ENCODE measurements at places on chromosomes 12 and 14. TPM values are rescaled to one million over a fixed set of nuclear protein-coding genes. Genes with fewer than 3 reads are reported as not detected.

- H3K27ac ChIP-seq = no peak overlapping the region
- no peaks in the 10 kb centered on the region for H3K36me3 ChIP-seq
- no peak overlapping the region for H3K4me3 ChIP-seq
- no peak for DNase-seq
- H3K27me3 ChIP-seq = no peaks in the 10 kb centered on the region
These were observed 638.3 kb upstream of the TBX3 start for GRCh38 chr12:115322275-115322674.

GRCh38 chr12:27937768-27938167 lies 34.8 kb downstream of the PTHLH start:
- no peaks in the 10 kb centered on the region for H3K36me3 ChIP-seq
- H3K4me3 ChIP-seq = no peak overlapping the region
- no peaks in the 10 kb centered on the region for H3K4me1 ChIP-seq
- H3K27ac ChIP-seq = no peak overlapping the region

- DNase-seq = no peak
- H3K4me1 ChIP-seq = no peaks in the 10 kb centered on the region
- peaks cover 33% of the 10 kb centered on the region for H3K27me3 ChIP-seq
- no peaks in the 10 kb centered on the region for H3K36me3 ChIP-seq
- no peak overlapping the region for H3K27ac ChIP-seq
- H3K4me3 ChIP-seq = no peak overlapping the region
These were observed 1.1 kb upstream of the AQP5 start for GRCh38 chr12:49960474-49961110.

DNA sequence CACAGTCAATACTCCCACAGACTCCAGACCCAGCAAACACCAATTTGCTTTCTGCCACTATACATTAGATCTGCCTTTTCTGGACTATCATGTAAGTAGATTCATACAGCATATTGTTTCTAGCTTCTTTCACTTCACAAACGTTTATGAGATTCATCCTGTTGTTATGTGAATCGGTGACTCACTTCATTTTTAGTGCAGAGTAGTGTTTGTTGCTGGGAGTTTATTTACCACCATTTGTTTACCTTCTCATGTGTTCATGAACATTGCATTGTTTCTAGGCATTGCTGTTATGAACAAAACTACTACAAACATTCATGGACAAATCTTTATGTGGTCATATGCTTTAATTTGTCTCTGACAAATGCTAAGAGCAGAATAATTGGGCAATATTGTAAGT lies 807.8 kb upstream of the TMEM132C start:
- H3K27me3 ChIP-seq = peaks cover 20% of the 10 kb centered on the region
- no peaks in the 10 kb centered on the region for H3K36me3 ChIP-seq
- DNase-seq = no peak
- H3K27ac ChIP-seq = no peak overlapping the region
- no peak overlapping the region for H3K4me3 ChIP-seq
- no peaks in the 10 kb centered on the region for H3K4me1 ChIP-seq

- H3K4me3 ChIP-seq = no peak overlapping the region
- H3K4me1 ChIP-seq = peaks cover 11% of the 10 kb centered on the region
- H3K27me3 ChIP-seq = no peaks in the 10 kb centered on the region
- peak; percentile 46 for DNase-seq
These were observed 65.3 kb downstream of the FOXN3 start for GRCh38 chr14:89351516-89352404.

DNA sequence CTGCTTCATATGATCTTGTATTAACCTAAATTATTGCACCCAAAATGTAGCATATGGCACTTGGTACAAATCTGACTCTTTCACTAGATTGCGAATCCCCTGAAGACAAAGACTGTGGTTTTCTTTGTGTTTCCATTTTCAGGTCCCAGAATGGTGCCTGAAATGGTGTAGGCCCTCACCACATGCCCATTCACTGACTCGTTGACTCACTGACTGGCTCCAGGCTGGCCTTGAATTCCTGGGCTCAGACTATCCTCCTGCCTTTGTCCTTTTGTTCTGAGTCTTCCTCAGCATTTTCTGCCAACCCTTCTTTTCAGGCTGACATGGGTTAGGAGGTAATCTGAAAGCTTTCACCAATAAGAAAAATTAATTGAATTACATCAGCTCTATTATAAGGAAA lies 368.7 kb upstream of the GARIN6 start:
- H3K4me1 ChIP-seq = no peaks in the 10 kb centered on the region
- no peaks in the 10 kb centered on the region for H3K27me3 ChIP-seq
- H3K36me3 ChIP-seq = no peaks in the 10 kb centered on the region
- no peak for DNase-seq
- no peak overlapping the region for H3K27ac ChIP-seq
- H3K4me3 ChIP-seq = no peak overlapping the region

DNA sequence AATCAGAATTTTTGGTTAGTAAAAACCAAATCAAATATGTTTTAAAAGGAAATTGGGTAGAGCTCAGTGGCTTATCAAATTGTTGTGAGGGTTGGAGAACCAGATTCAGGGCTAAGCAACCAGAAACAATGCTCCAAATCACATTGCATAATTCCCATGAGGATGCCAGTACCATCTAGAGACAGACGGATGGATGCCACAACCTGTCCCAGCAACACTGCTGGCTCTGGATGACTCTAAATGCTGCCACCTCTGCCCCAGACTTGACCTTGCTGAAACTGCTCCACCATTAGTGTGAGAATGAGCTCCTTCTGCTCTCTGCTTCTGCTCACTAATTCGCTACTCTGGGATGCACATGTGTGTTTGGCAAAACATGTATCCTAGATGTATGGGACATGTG lies 43.9 kb downstream of the FRS2 start:
- no peak overlapping the region for H3K4me3 ChIP-seq
- DNase-seq = no peak
- no peaks in the 10 kb centered on the region for H3K27me3 ChIP-seq
- H3K36me3 ChIP-seq = no peaks in the 10 kb centered on the region

- no peaks in the 10 kb centered on the region for H3K36me3 ChIP-seq
- no peak overlapping the region for H3K27ac ChIP-seq
- no peaks in the 10 kb centered on the region for H3K4me1 ChIP-seq
- H3K27me3 ChIP-seq = no peaks in the 10 kb centered on the region
- no peak overlapping the region for H3K4me3 ChIP-seq
- DNase-seq = no peak
These were observed 333.7 kb downstream of the EGLN3 start for GRCh38 chr14:33617154-33617553.

DNA sequence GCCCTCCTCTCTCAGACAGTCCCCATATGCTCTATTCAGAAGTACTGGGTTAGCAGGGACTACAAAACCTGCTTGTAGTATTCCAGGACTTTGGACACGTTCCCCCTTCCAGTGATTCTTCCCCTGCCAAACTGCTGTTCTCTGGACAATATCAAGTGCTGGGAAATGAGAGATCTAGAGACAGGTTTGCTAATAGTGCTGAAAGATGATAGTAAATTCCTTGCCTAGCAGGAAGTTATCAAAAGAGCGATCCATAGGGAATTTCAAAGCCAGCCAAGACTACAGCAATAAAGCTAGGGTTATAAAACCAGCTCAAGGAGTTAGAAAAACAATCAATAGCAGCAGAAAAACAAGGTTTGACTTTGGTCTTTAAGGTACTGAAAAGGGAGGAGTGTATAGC lies 15.2 kb downstream of the SLC7A8 start:
- no peak overlapping the region for H3K4me3 ChIP-seq
- H3K4me1 ChIP-seq = peaks cover 5% of the 10 kb centered on the region
- H3K36me3 ChIP-seq = peaks cover 46% of the 10 kb centered on the region

DNA sequence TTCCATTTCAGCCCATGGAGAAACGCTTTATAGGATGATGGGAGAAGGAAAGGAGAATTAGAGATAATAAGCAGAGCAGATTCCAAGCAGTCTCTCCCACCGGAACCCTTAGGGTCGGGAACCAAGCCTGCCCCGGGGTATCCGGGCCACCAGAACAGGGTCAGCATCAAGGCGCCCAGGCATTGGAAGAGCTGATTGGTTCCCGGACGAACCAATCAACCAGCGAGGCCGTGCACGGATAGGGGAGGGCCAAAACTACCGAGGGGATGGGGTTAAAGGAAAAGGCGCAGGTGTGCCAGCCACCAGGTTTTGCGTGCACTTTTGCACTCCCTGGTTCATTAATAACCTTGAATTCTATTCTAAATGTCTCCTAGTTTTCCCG lies 1.7 kb downstream of the PPM1H start:
- no peaks in the 10 kb centered on the region for H3K36me3 ChIP-seq
- no peaks in the 10 kb centered on the region for H3K27me3 ChIP-seq
- peaks cover 5% of the 10 kb centered on the region for H3K4me1 ChIP-seq
- DNase-seq = no peak

GRCh38 chr14:53306911-53307310 lies 153.8 kb upstream of the DDHD1 start:
- H3K4me3 ChIP-seq = no peak overlapping the region
- no peak for DNase-seq
- no peak overlapping the region for H3K27ac ChIP-seq
- H3K4me1 ChIP-seq = no peaks in the 10 kb centered on the region

DNA sequence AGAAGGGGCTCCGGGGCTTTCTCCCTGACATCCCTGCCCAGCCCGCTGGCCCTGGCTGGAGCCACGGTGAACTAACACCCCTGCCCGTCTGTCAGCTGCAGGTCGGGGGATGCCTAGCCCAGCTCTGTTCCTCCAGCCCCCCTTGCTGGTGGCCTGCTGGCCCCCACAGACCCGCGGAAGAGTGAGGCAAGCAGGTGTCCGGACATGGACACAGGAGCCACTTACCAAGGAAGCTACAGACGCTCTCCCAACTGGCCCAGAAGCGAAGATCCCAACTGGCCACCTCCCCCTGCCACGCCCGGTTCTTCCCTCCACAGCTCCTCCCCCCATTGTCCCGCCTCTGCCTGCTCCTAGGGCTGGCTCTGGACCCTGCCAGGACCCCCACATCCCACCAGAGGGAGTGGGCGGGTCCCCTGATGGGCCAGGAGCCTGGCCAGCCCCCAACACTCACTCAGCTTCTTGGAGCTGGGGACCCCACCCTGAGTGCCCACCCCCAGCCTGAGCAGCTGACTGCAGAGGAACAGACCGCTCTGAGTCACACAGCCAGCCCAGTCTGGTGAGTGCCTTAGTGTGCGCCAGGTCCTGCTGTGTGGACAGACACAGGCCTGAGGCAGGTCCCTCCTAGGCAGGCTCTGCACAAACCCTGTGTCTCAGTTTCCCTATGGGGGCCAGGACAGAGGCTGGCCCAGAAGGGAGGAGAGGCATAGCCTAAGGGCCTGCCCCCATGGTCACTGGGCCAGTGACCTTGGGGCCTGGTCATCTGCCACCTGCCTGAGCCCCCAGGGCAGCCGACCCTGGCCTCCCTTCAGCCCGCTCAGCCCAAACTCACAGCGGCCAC lies 7.7 kb downstream of the AHNAK2 start:
- H3K27ac ChIP-seq = no peak overlapping the region
- peaks cover 35% of the 10 kb centered on the region for H3K27me3 ChIP-seq
- H3K4me1 ChIP-seq = peaks cover 5% of the 10 kb centered on the region
- no peak for DNase-seq

DNA sequence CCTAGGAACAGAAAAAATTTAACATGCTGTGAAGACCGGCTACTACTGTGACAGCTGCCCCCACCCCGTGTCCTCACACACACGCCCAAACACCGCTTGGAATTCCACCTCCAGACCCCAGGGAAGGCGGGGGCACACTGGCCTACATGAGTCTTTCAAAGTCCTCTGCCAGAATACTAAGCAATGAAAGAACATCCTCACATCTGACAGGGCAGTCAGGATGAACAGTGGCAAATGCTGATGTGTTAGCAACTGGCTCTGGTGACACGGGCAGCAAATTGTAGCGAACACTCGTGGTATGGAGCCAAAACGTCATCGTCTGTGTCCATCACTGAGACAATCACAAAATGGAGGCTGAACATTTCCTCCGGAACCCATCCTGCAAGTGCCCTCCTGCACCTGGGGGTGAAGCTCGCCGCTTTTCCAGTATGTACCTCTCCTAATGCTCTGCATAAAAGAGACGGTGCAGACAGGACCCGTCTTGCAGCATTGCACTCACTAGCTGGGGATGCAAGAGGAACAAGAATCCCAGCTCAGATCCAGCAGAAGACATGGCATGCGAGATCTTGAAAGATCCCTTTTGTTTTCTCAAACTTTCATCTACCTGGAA lies 94.8 kb downstream of the BCL11B start:
- DNase-seq = no peak
- H3K4me3 ChIP-seq = no peak overlapping the region
- H3K4me1 ChIP-seq = no peaks in the 10 kb centered on the region
- H3K36me3 ChIP-seq = peaks cover 9% of the 10 kb centered on the region
- H3K27ac ChIP-seq = no peak overlapping the region

DNA sequence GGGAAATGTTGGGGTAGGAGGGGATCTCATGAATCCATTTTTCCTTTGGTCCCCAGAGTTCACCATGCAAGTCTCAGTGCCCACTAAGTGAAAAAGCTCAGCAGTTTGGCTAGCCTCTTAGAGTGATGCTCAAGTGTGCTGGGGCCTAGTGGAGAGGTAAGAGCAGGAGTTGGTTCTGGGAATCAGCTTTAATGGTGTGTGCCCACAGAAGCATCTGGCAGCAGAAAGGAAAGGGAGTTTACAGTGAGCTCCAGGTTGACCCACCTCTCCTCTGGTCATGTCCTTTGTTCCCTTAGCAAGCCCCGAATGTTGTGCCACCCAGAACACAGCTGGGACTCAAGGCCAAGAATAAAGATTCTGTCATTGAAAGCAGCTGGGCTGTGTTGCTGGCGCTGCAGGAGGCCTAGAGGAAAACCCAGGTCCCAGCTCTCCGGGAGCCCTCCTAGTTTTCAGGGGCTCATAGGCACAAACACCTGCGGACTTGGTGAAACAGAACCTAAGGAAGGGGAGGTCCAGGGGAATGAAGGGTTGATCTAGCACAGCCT lies 320.8 kb downstream of the ZFP36L1 start:
- H3K27me3 ChIP-seq = no peaks in the 10 kb centered on the region
- DNase-seq = no peak
- H3K4me3 ChIP-seq = no peak overlapping the region
- peaks cover 22% of the 10 kb centered on the region for H3K4me1 ChIP-seq

DNA sequence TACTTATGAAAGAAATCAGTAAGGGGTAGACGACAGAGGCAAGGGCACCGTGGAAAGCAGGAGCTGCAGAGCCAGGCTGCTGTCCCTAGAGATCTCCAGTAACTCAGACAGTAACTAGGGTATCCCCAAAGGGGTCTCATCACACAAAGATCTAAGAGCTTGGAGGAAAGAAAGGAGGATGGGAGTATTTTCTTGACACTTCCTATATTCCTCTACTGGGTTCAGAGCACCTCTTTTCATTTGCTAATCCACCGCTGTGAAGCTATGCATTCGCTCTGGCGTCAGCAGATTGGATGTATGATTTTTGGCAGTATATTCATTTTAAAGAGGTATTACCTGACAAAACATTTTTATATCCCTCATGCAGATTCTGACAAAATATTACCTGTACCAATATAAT lies 12.6 kb downstream of the USP44 start:
- no peaks in the 10 kb centered on the region for H3K27me3 ChIP-seq
- no peak overlapping the region for H3K27ac ChIP-seq
- H3K4me1 ChIP-seq = no peaks in the 10 kb centered on the region
- H3K36me3 ChIP-seq = no peaks in the 10 kb centered on the region
- no peak overlapping the region for H3K4me3 ChIP-seq
- DNase-seq = no peak

- no peaks in the 10 kb centered on the region for H3K27me3 ChIP-seq
- H3K4me1 ChIP-seq = peaks cover 4% of the 10 kb centered on the region
- H3K4me3 ChIP-seq = no peak overlapping the region
- peak; percentile 73 for DNase-seq
These were observed 24.4 kb downstream of the PITPNM2 start for GRCh38 chr12:123126294-123127181.

Gene NID2
- polyA plus RNA-seq = 4.9 TPM

Gene FAM222A
- polyA plus RNA-seq = 1.6 TPM

Gene IGFBP6
- 5.7 TPM for polyA plus RNA-seq

Gene ZNF891
- 0.55 TPM for polyA plus RNA-seq

Gene KRT6B
- polyA plus RNA-seq = not detected

Gene NTF3
- 1.4 TPM for polyA plus RNA-seq

Gene AQP2
- not detected for polyA plus RNA-seq

Gene PLEKHD1
- not detected for polyA plus RNA-seq

Gene PTHLH
- 0.54 TPM for polyA plus RNA-seq

Gene DHRS2
- 0.81 TPM for polyA plus RNA-seq

All from small intestine (tissue), 16 donors.